Umbilical cord (tissue), 2 donors: ENCODE measurements at places on chromosomes 6 and 20. TPM values are rescaled to one million over a fixed set of nuclear protein-coding genes. Genes with fewer than 3 reads are reported as not detected.

GRCh38 chr6:158575550-158575949 lies 15.7 kb downstream of the TMEM181 start:
- peak; percentile 19 for DNase-seq

DNA sequence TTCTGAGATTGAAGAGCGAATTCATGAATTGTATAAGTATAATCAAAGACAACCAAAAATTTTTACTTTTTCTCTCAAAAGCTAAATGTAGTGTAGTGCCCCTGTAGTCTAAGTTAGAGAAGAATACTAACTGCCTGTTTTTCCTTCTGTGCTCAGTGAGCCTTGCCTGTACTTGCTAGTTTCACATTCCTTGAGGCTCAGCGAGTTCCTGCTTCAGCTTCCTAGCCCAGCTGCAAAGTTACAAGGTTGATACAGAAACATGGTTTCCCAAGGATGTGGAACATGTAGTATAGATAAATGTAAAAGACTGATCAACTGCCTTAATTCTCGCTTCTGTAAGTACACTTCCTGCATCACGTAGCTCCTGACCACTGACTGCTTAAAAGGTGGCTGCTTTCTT lies 33.1 kb upstream of the SEC63 start:
- peak; percentile 23 for DNase-seq

GRCh38 chr6:57069920-57070331 lies 20.1 kb upstream of the ZNF451 start:
- no peak for DNase-seq

GRCh38 chr6:158283304-158283980 lies 28.8 kb upstream of the TULP4 start:
- peak; percentile 64 for DNase-seq

- peak; percentile 65 for DNase-seq
These were observed 16.6 kb downstream of the LAMA2 start for GRCh38 chr6:128899341-128900050.

Gene RBPJL
- total RNA-seq: not detected

Gene RNF182
- total RNA-seq: 3.6 TPM
